Activated CD4-positive, CD25-positive, alpha-beta regulatory T cell (primary cell): ENCODE measurements at places on chromosomes 4 and X.

GRCh38 chr4:186685767-186686183 is 37.9 kb downstream of the FAT1 start:
- DNase-seq = no peak

- DNase-seq = no peak
Observed at GRCh38 chrX:17409566-17410290, 34.7 kb downstream of the NHS start.

GRCh38 chr4:16055873-16056272 is 27.9 kb downstream of the PROM1 start:
- DNase-seq = no peak

- no peak for DNase-seq
Observed at GRCh38 chrX:48971249-48972219, at the start of gene KCND1. TSS of gene KCND1 (minus strand) at chrX:48971844. CDS start at chrX:48970271, 1,573 bp downstream.

DNA sequence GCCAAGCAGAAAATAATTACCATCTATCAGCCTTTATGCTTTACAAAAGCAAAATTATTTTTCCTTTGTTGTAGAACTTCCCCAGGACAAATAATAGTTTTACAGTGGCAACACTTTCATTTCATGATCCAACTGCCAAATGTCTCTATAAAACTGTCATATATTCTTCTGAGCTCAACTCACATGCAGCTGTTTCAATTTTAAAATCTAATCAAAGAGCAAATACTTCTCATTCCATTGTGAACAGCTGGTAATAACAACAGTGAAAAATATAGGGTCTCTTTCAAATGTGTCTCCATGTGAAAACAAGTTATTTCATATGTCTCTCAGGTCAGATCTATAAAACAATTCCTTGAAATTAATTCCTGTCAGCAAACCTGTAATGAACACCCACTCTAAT is 270.6 kb upstream of the SLC7A11 start:
- no peak for DNase-seq

DNA sequence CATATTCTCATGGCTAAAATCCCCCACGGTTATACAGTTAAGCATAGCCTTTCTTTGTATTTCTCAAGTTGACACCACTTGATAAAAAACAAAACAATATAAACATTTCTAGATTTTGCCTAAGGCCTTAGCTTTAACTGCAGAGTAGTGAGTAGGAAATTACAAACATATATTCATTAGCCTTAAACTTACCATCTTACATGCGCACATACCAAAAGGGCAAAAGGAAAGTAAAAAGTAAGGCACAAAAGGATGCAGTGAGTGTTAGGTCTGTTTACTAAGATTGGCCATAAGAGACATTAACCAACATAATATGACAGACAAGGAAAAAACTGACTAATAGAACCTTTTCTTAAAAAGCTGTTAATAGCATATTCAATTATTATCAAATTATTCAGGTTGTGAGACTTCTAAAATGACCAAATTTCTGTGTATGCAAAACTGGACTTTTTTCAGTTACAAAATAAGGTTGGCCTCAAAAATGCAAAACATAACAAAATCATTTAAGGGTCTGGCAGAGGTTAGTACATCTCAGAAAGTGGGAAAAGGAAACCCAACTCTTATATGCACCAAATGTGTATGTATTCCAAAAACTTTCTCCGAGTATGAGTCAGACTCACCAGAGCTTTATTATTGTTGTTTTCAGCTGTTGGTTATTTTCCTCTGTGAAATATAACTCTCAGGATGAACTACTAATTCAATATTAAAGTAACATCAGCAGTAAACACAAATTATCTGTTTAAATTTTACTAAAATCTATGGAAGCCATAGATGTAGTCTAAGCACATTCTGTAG is 39.9 kb downstream of the SEPSECS start:
- DNase-seq = no peak

DNA sequence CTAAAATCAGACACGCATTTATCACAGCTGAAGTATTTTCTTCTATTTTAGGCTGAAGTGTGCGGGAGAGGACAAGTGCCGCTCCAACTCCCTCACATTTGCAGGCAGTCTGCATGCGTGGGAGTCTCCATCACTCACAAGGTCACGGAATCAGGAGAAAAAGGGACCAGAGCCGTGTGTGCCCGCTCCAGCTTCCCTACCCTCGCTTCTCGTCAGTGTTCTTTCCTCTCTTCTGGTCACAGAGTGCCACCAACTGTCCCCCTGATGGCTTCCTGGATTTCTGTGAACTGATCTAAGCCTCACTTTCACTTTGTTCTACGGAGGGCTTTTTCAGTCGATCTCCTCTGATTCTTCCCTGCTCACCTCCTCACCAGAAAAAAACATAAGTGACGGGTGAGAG is 407.4 kb upstream of the AADAT start:
- DNase-seq = no peak

- DNase-seq = peak; percentile 50
Observed at GRCh38 chrX:11757719-11758399, at the start of gene MSL3. TSS of gene MSL3 (plus strand) at chrX:11758237. CDS start at chrX:11758264, 27 bp downstream.

DNA sequence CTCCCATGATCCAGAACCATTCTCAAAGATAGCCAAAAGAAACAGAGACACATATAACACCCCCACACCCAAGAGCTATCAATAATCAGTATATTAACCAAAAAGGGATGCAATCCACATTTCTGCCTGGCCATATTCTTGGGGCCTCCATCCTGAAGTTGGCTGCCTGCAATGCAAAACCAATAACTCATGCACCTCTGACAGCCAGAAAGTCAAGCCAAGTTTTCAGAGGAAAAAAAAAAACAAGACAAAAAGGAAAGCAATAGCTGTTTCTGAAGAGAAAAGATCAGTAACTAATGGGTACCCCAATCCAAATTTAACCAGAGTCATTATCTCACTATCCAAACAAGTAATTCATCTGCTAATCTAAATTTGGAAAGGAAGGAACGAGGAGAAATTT is 7.3 kb upstream of the PRDM5 start:
- DNase-seq = no peak

DNA sequence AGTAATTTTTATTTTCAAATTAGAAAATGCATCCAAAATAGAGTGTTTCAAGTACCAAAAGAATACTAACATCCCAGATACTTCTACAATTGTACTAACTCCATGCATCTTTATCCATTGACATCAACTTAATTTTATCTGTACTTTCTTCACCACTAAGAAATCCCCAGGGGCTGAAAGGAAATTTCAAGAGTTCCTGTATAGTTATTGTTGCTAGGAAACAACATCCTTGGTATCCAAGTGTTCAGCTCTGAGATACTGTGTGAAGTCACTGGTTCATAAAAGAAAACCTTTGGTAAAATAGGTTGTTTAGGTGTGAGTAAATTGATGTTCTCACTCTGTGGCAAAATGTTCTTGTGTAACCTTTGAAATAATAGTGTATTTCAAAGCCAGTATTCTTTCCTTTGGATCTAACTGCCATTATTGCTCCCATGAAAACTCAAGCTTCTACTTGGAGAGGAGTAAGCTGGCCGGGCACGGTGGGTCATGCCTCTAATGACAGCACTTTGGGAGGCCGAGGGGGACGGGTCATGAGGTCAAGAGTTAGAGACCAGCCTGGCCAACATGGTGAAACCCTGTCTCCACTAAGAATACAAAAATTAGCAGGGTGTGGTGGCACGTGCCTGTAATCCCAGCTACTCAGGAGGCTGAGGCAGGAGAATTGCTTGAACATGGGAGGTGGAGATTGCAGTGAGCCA is 72.9 kb downstream of the COMMD8 start:
- DNase-seq = no peak

DNA sequence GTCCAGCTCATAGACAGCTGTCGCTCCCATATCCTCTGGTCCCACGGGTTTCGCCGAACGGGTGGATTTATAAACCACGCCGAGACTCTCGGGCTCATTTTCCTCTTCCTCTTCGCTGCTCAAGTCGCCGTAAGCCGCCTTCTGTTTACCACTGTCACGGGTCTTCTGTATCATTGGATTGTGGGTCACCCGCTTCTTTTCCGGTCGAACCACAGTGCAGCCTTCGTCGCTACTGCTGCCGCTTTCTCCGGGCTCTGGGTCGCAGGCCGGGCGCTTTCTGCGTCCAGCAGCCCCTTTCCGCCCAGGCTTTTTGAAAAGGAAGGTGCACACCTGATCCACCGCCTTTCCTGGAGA is 311 bp downstream of the RNF113A start:
- DNase-seq = no peak

DNA sequence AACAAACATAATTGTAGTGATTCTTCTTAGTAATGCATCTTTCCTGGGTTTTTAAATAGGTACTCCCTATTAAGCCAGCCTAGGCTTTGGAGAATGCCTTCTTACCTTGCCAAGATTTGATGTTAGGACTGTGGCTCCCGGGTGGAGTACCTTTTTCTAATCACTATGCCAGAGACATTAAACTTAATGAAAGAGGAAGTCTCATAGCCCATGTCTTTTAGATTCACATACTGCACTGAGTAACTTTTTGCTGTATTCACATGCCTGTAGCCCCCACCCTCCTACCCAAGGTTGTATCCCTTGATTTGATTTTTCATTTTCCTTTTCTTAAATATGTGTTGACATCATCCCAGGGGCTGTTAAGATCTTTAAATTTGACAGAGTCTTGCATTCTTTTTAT is 104.2 kb upstream of the TLR2 start:
- DNase-seq = no peak

GRCh38 chr4:143021384-143021783 is 163.3 kb upstream of the USP38 start:
- DNase-seq = no peak

GRCh38 chr4:185110375-185110823 is 32.7 kb upstream of the SLC25A4 start:
- DNase-seq = no peak

DNA sequence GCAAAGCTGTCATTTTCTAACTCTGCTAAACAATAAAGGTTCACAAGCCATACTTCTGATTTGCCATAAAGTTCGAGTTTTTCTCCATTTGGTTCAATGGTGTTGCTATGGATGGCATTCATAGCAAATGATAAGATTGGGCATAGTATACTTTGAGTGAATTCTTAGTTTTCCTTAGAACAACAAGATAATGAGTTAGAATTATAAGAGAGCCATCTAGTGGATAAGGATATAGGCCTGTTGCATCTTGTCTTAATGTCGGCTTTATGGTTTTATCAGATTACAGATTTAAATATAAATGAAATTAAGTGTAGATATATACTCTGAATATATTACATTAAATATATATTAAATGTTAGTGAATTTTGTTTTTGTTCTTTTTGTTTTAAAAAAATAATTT is 644.6 kb downstream of the IL1RAPL1 start:
- no peak for DNase-seq

- DNase-seq = no peak
Observed at GRCh38 chrX:44675362-44676024, 132.8 kb upstream of the FUNDC1 start.

- no peak for DNase-seq
Observed at GRCh38 chr4:168871632-168872031, 138.4 kb downstream of the CBR4 start.

DNA sequence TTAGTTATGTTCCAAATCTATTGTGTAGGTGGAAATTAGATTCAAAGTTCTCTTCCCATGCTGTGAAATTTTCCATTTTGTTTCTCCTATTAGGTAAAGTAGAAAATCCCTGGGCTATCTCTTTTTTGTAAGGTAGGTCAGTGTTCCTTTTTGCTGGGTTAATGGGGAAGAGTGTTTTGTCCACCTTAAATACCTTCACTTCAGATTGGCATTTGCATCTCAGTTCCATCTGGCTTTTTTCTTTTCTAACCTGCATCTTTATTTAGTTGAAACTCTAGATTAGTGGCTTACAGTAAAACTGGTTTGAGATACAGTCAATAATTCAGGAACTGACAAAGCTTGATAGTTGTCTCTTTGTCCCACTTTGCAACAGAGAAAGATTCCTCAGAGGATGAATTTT is 1115.8 kb downstream of the PDHA2 start:
- DNase-seq = no peak

GRCh38 chr4:183348706-183349659 is 26.8 kb upstream of the CLDN24 start:
- peak; percentile 14 for DNase-seq

- peak; percentile 52 for DNase-seq
Observed at GRCh38 chr4:112523764-112524505, 8.0 kb upstream of the NEUROG2 start.

- no peak for DNase-seq
Observed at GRCh38 chr4:20773144-20773997, 73.1 kb downstream of the PACRGL start.

- no peak for DNase-seq
Observed at GRCh38 chr4:168531305-168531704, 34.5 kb downstream of the PALLD start.

DNA sequence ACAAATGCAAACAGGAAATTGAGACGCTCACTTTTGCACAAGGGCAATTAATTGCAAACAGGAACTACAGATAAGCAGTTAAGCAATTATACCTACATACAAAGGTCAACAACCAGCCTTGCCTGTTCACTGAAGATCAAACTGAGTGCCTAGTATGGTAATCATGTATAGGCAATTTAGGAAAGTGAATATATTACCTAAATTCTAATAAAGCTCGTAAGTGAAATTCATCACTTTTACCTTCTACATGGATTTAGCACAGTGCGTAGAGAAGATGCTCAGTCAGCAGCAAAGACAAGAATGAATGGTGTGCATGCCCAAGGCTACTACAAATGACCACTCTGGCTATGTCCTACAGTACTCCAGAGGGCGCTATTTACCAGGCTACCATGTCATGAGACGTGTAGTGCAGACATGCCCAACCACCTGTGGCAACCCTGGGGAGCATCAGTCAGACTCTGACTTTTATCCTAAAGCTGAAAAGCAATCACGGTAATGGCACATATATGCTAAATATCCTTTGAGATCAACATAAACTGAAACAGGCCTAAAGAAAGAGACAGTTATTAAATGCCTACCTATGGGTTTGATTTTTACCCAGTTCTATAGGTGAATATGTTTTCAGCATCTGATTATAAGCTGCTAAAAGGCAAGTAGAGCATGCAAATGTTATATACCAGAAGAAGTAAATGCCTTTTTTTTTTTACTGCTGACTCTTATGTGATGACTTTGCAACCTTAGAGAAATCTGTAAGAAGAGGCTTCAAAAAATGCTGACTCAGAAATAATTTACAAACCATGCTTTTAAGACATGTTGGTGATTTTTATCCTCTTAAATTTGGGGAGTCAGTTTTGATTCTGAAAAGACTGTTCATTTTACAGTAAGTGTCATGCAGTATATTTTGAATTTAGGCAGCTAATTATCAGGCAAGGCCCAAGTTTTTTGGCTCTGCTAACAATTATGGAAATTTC is 178.0 kb downstream of the PPP3CA start:
- no peak for DNase-seq

DNA sequence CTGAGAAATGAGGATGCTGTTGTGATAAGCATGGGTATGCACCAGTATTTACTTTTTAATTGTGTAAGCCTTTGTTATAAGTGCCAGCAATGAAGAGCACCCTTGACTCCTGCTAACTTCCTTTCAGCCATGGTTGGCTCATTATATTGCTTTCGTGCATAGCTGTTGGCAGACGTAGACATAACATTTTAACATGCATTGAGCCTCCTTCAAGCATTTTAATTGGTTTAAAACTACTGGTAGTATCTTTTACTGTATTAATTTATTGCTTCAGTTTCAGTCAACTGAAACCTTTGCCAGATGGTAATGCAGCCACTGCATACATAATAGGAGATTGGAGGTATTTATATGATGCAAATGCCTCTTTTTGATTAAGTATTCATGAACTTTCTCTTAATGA is 1285.4 kb downstream of the PCDH18 start:
- DNase-seq = no peak
